ENCODE measurements at places on chromosomes 13 and 19.

- DNase-seq, result no peak
These were observed 1.8 kb upstream of the ANGPTL4 start for GRCh38 chr19:8361921-8362793.

- peak; percentile 15 for DNase-seq
These were observed 6.5 kb downstream of the UNC13A start for GRCh38 chr19:17681505-17682125.

DNA sequence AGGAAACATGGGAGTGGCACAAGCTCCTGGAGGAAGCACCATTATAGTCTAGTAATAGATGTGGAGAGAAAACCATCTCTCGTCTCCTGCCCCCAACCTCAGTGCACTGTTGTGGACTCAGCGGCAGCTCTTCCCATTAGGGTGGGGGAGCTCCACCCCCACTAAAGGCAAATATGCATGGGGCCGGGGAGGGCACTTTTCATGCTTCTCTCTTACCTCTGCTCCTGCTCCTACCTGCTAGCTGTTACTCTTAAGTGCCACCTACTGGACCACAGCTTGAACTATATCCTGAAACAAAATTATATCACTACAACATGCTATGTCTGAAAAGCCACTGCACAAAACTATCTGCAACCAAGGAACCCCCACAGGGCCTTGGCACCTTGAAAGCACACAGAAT is 112.6 kb upstream of the DACH1 start:
- no peak for DNase-seq

DNA sequence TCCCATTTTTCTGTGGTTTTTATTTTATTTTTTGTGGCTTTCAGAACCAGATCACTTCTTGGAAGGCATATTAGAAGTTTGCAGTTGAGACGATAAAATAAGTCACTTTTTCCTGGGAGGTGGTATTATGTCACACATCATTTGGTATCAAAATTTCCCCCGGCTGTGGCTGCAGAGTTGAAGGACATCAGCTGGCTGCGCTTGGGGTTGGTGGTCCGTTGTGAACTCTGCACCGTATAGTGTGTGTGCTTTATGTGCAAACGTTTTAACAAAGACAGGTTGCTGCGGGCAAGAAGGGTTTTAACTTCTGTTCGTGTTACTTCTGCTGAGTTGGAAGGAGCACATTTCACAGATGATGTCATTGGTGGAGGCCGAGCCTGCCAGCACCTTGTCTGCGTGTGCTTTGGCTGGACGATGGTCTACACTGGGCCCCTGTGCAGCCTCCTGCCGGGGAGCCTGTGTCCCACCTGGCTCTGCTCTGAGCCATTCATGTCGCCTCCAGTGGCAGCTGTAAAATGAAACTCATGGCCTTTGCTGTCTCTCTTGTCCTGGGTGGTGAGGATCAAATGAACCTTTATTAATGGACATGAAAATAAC is 9.6 kb downstream of the ATP11A start:
- DNase-seq, result no peak

DNA sequence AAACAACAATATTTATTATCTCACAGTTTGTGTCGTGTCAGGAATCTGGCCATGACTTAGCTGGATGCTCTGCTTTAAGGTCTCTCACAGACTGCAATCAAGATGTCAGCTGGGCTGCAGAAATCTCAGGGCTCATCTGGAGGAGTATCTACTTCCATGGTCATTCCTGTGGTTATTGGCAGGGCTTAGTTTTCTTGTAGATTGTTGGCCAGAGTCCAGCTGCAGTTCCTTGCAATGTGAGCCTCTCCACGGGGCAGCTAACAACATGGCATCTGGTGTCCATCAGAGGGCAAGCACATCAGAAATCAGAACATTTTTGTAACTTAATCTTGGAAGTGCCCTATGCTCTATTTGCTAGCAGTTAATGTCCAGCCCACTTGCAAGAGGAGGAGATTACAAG is 45.7 kb upstream of the TDRD3 start:
- no peak for DNase-seq

DNA sequence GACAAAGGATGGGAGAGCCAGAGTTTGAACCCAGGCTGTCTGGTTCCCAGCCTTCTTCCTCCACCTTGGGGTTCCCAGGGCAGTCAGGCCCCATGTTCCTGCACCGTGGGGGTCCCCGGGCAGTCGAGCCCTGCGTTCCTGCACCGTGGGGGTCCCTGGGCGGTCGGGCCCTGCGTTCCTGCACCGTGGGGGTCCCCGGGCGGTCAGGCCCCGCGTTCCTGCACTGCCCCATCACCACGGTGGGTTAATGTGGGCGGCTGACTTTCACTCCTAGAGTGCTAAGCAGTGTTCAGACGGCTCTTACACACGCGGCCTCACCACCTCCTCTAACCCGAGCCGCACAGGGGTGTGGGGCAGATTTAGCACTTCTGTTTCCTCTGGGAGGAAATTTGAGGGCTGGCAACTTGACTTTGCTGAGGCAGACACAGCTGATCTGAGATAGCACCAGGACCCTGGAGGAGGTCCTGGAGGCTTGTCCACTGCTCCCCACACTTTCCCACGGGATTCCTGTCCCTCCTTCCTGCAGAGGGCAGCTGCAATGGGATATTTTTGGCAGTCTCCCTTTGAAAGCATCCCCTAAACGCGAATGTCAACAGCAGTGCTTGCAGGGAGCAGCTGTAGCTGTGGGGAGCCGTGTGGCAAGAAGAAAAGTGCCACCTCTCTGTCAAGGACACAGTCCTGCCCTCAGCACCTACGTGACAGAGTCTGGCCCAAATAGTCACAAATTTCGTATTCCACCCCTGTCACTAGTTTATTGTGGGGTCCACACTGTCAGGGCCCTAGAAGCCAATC is 239.4 kb downstream of the TEX29 start:
- no peak for DNase-seq

GRCh38 chr19:37725181-37725580 is 5.6 kb upstream of the ZNF607 start:
- DNase-seq, result no peak

DNA sequence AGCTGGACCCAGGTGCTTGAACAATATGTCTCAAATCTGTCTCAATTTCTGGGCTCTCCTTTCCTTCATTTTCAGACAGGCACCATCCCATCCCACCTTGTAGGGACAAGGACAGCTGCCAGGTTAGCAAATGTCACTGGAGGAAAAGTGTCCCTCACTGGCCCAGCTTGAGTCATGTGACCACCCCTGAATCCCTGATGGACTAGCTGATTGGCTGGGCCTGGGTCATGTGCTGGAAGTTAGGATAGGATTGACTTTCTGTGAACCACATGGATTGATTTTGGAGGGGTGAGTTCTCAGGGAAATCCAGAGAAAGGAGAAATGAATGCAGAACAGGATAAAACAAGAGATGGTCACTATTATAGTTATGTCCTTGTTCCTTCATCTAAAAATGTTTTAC is 28.2 kb upstream of the FXYD3 start:
- DNase-seq, result no peak

GRCh38 chr13:20390526-20391175 is 135.0 kb downstream of the CRYL1 start:
- DNase-seq, result no peak

GRCh38 chr13:101955764-101956163 is 446.1 kb downstream of the FGF14 start:
- DNase-seq, result no peak

DNA sequence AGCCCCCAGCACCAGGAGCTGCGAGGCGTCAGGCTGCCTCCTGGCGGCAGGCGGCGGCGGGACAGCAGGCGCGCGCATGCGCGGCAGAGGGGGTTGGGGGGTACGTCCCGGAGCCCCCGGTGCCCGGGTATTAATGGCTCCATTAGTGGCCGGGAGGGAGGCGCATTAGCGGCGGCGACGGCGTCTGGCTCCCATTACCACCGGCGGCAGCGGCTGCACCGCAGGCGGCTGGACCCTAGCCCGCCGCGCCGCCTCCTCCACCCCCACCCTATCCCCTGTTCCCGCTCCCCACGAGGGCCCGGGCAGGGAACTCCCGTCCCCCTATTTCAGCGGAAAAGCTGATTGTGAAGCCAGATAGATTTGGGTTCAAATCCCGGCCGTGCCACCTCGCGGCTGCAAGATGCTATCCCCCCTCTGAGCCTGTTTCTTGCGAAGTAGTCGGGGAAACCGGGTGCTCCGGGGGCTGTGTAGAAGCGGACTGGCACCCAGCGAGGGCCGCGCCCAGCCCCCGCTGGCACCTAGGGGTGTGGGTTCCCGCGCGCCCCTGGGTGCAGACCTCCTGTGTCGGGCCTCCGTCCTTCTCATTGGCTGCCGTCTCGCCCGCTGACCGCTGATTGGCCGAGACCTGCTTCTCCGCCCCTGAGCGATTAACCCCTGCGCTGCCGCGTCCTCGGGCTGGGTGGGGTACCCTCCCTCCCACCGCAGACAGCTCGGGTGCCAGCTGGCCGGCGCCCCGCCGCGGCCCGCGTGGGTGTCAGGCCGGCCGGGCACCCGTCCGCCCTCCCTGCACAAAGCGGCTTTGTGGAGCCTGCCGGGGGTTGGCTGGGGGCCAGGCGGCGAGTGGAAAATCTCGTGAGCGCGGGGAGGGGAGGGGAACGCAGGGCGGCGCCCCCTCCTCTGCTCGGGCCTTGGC is 11.1 kb downstream of the CIC start:
- DNase-seq, result peak; percentile 89

GRCh38 chr19:43309466-43309865 is 40.1 kb upstream of the PSG9 start:
- no peak for DNase-seq

- DNase-seq, result no peak
These were observed 15.2 kb upstream of the N4BP2L1 start for GRCh38 chr13:32443111-32443510.

DNA sequence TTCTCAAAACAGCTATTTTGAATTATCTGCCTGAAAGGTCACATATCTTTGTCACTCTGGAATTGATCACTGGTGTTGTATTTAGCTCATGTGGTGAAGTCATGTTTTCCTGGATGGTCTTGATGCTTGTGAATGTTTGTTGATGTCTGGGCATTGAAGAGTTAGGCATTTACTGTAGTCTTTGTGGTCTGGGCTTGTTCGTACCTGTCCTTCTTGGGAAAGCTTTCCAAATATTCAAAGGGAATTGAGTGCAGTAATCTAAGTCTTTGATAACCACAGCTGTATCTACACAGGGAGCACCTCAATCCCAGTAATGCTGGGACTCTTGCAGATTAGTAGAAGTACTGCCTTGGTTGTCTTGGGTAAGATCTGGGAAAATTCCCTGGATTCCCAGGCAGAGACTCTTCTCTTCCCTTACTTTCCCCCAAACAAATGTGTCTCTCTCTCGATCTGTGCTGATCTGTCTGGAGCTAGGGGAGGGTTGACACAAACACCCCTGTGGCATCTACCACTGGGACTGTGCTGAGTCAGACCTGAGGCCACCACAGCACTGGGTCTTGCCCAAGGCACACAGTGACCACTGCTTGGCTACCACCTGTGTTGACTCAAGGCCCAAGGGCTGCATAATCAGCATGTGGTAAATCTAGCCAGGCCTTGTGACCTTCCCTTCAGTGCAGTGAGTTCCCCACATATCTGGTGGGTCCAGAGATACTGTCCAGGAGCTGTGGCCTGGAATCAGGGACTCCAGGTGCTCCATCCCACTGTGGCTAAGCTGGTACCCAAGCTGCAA is 5.5 kb upstream of the CYP4F3 start:
- DNase-seq, result no peak

DNA sequence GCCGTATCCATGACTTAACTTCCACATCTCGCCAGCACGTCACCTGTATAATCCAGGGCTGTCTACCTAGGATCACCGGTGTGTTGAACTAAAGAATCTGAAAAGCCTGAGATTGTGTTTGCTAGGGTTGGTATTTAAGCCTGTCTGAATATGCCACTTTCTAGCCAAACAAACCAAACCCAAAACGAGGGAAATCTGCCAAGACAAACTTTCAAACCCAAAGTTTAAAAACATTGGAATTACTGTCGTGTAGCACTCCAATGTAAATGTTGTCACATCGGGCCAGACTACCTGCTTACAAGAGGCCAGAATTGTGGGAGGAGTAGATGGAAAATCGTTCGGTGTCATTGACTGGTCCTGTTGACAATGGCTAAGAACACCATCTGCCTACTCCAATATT is 747.8 kb downstream of the EFNB2 start:
- DNase-seq, result no peak

DNA sequence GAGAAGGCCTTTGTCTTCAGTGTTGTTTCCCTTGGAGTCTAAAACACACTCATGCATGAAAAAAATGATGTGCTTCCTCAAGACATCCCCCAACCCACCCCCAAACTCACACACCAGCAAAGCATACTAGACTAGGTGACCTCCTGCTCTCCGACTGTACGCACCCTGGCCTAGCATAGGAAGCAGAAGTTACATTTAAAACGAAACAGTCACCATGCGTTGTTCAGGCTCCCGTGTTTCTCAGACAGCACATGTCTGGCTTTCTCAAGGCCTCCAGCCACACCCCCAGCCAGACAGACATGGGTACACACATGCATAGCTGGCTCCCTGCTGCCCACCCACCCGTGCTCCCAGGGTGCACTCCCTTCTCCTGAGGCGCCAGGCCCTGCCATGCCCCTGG is 28.7 kb upstream of the C1QTNF9 start:
- no peak for DNase-seq

DNA sequence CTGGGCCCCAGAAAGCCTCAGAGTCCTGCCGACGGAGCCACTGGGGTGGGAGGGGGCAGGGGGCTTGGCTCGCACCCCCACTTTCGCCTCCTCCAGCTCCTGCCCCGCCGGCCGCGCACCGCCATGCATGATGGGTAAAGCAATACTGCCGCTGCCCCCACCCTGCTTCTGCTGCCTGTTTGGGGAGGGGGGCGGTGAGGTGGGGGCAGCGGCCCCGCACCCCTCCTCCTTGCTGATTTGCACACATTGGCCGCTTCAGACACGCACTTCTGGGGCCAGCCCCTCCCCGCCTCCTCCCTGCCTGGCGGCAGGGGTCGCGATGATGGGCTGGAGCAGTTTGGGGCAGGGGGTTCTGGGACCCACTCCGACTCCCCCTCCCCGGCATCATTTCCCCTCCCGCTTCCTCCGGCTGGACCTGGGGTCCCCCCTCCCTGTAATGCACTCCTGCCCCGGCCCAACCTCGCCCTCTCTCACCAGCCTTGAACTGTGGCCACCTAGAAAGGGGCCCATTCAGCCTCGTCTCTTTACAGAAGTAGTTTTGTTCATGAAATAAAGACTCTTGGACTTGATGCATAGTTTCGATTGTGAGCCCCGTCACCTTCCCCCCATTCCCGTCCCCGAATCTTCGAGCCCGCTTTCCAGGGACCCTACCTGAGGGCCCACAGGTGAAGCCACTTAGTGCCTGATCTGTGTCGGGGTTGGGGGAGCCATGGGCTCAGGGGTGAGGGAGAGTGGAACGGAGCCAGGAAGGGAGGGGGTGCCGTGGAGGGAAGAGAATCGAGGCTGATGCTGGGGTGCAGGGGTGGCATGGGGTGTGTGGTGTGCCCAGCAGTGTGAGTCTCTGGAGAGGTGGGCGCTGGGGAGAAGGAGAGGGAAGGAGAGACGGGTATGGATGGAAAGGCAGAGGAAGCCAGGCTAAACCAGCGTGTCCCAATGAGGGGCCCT is 1.4 kb upstream of the HPN start:
- DNase-seq, result no peak
